ENCODE measurements at places on chromosomes 2 and 18.

GRCh38 chr2:69359371-69359770 lies 27.7 kb downstream of the GFPT1 start:
- DNase-seq: no peak

DNA sequence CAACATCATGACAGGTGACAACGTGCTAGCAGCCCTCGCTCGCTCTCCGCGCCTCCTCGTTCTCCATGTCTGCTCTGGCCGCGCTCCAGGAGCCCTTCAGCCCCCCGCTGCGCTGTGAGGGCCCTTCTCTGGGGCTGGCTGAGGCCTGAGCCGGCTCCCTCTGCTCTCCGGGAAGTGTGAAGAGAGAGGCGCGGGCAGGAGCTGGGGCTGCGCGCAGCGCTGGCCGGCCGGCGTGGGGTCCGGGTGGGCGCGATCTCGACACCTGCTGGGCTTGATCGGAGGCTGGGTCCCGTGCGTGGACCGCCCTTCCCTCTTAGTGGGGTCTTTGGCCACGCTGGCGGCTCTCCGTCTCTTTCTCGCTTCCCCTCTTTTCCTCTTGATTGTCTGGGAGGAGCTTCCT lies 195.5 kb downstream of the ANKRD30BL start:
- no peak for DNase-seq

DNA sequence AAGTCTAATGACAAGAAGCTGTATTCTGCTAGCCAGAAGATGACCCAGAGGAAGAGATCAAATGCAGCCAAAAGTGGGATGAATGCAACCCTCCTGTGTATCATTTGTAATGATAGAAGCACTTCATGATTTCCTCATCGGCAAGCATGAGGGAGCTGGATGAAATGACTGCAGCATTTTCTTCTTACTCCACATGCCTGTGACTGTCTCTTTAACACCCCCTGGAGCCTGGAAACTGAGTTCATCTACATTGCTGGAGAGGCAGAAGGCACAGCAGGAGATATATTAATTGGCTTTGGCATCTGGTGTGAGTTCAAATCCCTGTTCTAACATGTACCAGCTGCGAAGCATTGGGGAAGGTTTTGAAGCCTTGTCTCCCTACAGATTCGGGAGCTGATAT lies 37.7 kb downstream of the ID2 start:
- no peak for DNase-seq

- DNase-seq: no peak
These were observed 103.9 kb upstream of the EPAS1 start for GRCh38 chr2:46193356-46193755.

DNA sequence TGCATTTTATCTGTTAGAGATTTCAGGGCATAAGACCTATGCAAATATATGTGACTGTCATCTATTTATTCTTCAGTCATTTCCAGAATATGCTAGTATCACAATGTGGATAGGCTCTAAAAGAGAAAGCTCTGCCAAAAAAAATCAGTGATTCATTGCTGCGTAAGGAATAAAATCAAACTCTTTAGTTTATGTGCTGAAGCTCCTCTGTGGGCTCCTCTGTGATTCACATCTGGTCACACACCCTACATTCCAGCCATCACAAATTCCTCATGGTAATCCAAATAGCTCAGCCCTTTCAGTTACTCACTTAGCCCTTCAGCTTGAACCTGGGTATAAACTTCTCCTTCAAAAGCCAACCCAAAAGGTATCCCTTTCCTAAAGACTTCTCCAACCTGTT lies 21.4 kb downstream of the DLGAP1 start:
- no peak for DNase-seq

DNA sequence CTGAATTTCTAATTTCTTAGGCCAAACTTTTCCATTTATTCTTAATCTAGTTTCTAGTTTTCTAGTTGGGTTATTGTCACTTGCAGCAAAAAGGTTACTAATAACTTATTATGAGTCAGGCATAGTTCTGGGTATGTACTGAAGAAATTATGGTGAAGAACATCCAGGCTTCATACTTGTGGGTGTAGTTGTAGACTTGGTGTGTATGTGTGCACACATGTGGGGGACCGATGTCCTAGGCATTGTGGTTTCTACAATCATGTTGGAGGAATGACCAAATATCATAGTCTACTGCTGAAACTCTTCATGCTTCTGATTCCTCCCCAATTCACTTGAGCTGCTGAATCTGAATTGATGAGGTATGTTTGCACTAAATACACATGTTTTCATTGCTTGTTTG lies 141.2 kb downstream of the PMAIP1 start:
- no peak for DNase-seq

Data from iPS DF 6.9 (cell line).